CD4-positive, alpha-beta T cell treated with Interleukin-6 at 100 ng/mL for 8 hours (primary cell): ENCODE measurements at places on chromosomes 2 and 18.

GRCh38 chr18:67347438-67347837 is 169.1 kb downstream of the DSEL start:
- no peak for DNase-seq

DNA sequence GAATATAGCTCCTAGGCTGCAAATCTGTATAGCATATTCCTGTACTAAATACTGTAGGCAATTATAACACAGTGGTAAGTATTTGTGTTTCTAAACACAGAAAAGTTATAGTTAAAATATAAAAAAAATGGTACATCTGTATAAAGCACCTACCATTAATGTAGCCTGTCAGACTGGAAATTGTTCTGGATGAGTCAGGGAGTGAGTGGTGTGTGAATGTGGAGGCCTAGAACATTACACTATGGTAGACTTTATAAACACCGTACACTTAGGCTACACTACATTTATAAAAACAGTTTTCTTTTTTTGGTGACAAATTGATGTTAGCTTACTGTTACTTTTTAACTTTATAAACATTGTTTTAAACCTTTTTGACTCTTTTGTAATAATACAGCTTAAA is 226.3 kb downstream of the CCDC85A start:
- DNase-seq: no peak

DNA sequence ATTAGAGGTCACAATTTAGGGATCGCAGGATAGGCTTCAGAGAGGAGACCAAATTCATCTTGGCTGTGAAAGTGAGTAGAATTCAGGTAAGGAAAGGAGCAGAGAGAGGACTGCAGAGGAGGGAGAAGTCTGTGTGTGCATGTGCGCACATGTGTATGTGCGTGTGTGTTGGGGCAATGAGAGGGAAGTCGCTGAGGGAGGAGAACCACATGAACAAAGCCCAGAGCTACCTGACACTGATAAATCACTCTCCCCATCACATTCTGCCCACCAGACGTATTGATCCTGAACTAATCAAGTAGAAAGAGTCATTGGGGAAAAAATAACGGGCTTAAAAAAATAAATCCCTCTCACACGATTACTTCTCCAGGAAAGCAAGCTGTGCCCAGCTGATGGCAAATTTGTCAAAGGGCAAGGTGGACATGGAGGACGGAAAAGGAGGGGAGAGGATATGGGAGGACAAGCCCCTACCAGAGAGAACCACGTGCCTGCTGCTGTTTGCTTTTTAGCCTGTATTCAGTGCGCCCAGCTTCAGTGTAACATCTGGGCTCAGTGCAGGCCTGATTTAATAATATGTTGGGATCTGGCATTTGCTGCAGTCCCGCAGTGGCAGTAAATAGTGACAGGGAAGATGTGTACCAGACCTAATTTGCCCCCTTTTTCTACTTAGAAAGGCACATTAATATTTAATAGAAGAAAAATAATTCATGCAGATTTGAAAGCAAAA is 307.5 kb downstream of the C1D start:
- DNase-seq: no peak

DNA sequence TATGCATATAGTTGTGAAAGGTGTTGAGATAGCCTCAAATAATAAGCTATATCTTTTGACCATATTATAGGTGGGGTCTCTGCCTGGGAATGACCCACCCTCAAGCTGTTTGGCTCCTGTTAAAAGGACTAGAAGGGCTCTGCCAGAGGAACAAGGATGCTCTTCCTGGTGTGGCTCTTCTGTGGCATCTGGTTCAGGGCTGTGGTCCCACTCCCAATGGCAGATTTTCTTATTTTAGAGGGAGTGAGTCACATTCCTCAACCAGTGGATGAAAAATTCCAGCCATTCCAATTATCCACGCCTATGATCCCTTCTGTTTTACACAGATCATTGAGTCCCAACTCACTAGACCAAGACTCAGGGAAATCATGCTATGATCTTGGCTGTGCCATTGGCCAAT is 119.9 kb downstream of the PARD3B start:
- no peak for DNase-seq

GRCh38 chr18:67222887-67223286 is 293.6 kb downstream of the DSEL start:
- no peak for DNase-seq
